Psoas muscle (tissue), 8 donors: ENCODE measurements at places on chromosomes 6 and 20. TPM values are rescaled to one million over a fixed set of nuclear protein-coding genes. Genes with fewer than 3 reads are reported as not detected.
A peak's percentile ranks its signal among the peaks of the same experiment; 100 is the strongest.

- no peak for DNase-seq
These were observed 135.7 kb downstream of the SYNDIG1 start for GRCh38 chr20:24604966-24605665.

- peak; percentile 90 for DNase-seq
These were observed 67.0 kb downstream of the TNFRSF21 start for GRCh38 chr6:47242483-47243386.

Gene RIOK1
- polyA plus RNA-seq, result 27.7 TPM

DNA sequence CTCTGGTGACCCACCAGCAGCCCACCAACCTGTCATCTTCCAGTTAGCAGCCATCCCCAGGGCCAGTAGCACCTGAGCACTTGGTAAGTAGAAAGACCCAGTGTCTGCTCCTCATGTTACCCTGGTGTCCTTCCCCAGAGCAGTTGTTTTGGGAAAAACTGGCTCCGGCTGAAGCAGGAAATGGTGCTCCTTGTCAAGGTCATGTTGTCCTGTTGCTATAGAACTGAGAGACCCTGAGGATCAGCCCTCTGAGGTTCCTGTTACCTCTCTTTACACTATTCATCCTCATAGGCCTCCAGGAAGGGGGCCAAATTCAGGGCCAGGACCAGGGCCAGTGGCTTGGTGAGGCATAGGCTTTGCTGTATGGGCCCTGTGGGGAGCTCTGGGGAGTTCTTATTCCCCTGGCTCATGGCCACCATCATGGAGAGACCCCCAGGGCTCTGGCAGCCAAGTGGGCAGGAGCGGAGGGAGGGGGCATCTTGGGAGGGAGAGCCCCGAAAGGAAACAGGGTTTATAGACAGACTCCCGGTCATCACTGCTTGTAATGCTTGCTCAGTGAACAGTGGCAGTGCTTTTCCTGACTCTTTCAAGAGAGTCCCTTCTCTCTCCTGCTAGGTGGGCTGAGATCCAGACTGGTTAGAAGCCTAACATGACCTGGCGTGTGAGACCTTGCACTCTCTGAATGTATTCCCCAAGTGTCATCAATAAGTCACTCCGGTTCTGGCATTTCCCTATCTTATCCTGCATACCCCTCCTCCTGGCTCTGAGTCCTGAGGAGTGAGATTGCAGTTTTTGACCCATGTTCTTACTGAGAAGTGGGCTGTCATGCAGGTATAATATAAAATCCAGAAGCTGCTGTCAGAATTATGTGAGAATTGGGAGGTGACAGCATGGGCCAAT, 50.7 kb downstream of the PPARD start:
- DNase-seq, result no peak

Gene GLP1R
- polyA plus RNA-seq, result not detected

GRCh38 chr20:52953020-52953419, 19.1 kb upstream of the TSHZ2 start:
- no peak for DNase-seq

GRCh38 chr6:36625158-36625919, 31.2 kb downstream of the SRSF3 start:
- no peak for DNase-seq

GRCh38 chr6:134309227-134309626, 8.7 kb downstream of the SGK1 start:
- DNase-seq, result no peak

GRCh38 chr6:17505062-17505476, 95.0 kb upstream of the FAM8A1 start:
- no peak for DNase-seq

DNA sequence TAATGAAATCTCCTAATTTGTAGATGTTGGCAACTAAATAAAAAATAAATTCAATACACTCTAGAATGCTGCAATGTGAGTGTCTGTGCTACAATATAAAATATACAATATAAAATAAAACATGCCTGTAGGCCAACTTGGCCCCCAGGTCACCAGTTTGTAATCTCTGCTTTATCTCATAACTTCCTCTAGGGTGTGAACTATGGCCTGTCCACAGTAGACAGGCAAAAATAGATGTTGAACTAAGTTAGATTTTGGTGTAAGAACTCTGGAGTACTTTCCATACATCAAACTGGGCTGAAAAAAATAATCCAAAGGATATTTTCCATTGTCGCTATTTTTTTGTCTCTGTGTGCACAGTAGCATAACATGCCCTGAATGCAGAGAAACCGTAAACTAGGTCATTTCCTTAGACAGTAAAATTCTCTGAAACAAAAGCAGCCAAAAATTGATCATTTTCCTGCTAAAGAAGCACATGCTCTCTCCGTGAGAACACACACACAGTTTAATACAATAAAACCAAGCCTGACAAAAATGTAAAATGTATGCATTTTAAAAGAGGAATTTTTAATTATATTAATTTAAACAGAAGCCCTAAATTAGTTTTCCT, 98.5 kb upstream of the ZFP64 start:
- DNase-seq, result no peak

DNA sequence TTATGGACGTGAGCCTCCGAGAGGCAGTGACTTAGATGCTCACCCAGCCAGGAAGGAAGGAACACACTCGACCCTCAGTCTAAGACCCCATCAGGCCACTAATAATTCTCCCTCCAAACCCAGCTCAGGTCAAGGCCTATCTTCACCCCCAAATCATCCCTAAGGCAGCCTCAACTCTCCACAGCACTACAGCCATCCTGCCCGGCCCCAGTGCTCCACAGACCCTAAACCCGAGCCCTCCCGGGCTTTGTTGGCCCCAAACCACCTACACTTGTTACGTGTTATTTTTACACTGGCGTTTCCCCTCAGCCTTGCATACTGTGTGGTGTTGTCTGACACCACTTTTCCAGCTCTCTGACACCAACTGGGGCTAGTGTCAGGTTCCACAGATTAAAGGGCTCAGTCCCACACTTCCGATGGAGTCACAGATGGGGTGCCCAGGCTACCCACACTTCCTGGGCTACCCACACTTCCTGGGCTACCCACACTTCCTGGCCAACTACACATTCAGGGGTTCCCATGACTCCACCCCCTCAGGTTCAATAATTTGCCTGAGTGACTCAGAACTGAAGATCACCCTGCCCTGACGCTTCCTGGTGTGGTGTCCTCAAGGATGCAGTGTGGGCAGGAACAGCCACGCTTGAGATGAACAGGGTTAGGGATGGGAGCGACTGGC, 25.3 kb downstream of the RBCK1 start:
- DNase-seq, result no peak

DNA sequence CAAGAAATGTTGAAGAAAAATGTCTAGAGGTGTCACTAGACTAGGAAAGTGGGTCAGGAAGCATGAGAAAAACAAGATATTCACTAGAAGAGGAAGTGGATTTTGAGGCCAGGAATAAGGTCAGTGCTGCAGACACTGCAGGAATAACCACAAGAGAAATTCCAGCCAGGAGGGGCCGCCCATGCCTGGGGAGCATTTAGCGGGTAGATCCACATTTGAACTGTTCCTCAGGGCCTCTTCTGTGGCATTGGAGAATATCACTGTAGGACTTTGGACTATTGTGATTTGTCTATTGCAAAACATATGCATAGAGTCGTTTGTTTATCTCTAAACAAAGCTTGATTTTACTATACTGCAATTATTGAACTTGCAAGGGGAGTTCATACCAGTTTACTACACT, 49.6 kb upstream of the CCDC28A start:
- DNase-seq, result peak; percentile 56

DNA sequence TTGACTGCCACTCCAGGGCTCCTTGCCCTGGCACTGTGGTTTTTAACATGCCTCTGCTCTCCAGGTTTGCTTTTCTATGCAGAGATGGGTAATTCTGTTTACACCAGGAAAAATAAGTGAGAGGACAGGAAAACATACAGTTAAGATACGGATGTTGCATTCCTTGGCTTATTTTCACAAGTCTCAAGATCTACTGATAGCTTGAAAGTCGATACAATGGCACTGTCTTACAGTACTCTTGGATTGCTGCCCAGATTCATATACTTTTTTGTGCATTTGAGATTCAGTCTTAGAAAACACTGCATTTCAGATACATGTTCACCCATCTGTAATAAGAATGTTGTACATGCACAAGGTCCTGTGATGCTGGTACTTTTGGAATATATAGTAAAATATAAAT, 159.6 kb upstream of the FLRT3 start:
- no peak for DNase-seq

- no peak for DNase-seq
These were observed 140.0 kb downstream of the TBC1D7 start for GRCh38 chr6:13188306-13188705.

Gene LY6G6D
- not detected for polyA plus RNA-seq

- DNase-seq, result no peak
These were observed 161.5 kb downstream of the TSHZ2 start for GRCh38 chr20:53133628-53134027.

DNA sequence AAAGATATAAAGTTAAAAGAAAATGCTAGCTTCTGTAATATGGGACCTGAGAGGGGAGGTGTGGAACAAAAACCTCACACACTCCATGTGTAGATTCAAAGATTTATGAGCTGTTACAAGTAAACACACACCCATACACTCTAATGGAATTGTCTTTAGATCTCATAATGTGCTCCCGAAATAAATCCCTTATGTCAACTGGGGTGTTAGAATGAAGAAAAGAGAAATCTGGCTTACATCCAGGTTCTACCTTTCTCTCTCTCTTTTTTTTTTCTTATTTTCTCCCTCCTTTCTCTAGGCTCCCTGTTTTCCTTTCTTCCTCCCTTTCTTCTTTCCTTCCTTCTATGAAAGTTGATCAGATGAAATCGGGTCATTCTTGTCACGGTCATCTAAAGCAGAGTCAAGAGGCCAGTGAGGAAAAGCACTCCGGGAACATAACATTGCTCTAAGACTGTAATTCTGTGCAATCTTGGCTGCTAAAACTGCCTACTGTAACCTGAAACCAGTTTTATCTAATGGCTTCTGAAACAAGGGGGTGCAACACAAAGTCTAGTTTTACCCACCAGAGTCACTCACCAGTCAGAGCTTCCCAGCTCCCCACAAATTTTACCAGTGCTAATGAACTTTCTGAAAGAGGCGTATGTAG, 68.3 kb upstream of the BTBD3 start:
- DNase-seq, result no peak

DNA sequence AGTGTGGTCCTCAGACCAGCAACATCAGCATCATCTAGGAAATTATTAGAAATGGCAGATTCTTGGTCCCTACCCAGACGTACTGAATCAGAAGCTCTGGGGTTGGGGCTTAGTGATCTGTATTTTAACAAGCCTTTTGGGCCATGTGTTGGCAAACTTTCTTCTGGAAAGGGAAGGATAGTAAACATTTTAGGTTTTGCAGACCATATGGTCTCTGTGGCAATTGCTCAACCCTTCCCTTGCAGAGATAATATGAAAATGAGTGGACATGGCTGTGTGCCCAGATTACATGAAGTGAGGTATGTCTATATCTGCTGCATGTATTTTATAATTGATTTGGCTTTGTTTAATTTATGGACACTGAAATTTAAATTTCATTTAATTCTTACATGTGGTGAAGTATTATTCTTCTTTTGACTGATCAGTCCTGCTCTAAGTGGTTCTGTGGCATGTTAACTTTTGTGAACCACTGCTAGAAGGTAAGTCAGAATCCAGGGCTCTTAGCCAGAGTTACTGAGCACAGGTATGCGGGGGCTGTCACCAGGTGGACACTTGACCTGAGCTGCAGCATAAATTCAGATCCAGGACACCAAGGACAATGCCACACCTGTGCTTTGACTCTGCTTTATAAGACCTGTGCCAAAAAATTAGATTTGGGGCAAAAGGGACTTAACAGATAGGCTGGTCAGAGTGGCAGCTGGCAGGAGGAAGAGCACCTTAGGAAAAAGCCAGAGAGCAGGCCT, 43.2 kb downstream of the LY86 start:
- DNase-seq, result no peak

GRCh38 chr20:11716239-11716944, 201.3 kb upstream of the BTBD3 start:
- no peak for DNase-seq
